Mucosa of descending colon (tissue), 3 donors: ENCODE measurements at places on chromosomes 4 and X. TPM values are rescaled to one million over a fixed set of nuclear protein-coding genes. Genes with fewer than 3 reads are reported as not detected.

DNA sequence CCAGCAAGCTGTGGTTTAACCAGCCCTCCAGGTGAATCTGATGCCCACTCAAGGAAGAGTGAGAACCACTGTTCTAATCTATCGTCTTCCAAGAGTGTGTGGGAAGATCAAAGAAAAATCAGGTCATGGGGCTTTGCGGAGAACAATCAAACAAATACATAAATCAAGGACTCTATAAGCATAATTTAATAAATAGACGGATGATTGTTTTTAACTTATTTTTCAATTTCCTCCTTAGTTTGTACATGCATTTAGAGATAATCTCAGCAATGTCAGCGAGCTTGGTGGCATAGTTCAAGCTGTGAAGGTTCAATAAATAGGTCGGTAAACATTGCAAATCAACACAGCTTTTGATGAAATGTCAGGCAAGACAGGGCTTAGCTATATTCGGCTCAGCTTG, 84.9 kb downstream of the DMD start:
- no peak for DNase-seq

The SORBS2 gene
- 44.9 TPM for total RNA-seq

GRCh38 chrX:49277535-49277830, 7.9 kb downstream of the PPP1R3F start:
- no peak for DNase-seq

The NHSL2 gene
- 11.8 TPM for total RNA-seq

DNA sequence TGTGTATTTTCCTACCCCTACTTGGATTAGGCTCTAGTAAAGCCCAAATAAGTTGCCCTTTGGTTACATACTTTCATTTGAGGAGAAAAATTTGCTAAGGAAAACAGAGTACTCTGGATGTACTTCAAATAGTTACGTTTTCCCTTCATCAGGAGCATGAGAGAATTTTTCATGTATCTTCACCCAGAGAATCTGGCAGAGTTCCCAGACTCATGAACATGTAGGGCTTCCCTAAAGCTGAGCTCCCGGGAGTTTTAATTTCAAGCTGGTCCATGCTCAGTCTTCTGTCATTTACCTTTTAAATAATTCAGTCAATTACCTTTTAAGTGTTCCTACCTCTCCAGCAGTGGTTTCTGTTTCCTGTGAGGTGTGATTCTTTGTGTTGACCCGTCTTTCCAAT, 367.5 kb upstream of the GRID2 start:
- no peak for DNase-seq

DNA sequence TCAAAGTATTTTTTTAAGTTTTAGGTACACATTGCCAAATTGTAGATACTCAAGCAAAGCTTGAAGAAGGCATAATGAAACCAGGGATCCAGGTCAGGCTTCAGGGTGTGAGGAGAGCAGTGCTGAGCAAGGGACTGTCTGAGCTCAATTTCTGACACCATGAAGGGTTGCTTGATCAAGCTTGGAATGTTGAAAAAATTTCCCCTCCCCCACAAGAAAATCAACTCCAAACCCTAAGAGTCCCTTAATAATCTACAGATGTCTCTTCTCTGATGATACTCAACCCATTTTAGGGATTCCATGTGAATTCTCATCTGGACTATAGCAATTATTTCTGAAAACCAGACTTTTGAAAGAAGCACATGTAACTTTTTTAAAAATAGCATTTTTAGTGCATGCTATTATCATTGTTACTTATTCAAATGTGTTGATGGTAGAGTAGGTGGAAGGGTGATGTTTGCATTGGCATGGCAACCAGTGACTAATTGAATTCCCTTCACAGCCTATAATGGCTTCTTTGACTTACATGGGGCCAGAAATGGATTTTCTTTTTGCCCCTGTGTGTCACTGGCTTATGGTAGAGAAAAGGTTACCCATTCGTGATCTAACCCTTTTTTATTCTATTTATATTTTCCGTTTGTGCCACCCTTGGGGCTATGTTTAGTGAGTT, 252.0 kb downstream of the FBXW7 start:
- DNase-seq = no peak
